ENCODE measurements at places on chromosomes 13 and 19.

- DNase-seq = no peak
Observed at GRCh38 chr13:87324558-87324957, 346.6 kb upstream of the SLITRK5 start.

GRCh38 chr13:95948656-95949055 lies 104.5 kb downstream of the UGGT2 start:
- DNase-seq = peak; percentile 24

DNA sequence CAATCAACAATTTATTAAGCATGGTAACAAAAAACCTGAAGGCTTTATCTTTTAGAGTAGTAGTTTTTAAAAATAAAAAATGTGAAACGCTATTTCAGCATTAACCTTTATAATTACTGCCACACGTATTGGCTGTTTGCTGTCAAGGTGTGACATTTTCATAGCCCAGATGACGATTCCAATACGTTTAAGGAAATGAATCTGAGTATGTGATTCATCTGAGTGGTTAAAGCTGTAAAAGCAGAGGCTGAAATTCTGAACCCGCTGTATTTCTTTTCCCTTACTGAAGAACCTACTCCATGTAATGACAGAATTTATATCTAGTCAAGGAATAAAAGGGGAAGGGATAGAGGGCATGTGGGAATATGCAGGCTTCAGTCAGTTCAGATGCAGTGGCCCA lies 166.0 kb downstream of the LMO7 start:
- DNase-seq = no peak

GRCh38 chr19:3524904-3525451 lies 14.0 kb upstream of the TEKTIP1 start:
- DNase-seq = no peak

GRCh38 chr19:11288349-11288748 lies 7.6 kb upstream of the TSPAN16 start:
- peak; percentile 38 for DNase-seq

Data from inflammatory macrophage (primary cell).